CD8-positive, alpha-beta memory T cell (primary cell): ENCODE measurements at places on chromosomes 12 and 14. TPM values are rescaled to one million over a fixed set of nuclear protein-coding genes. Genes with fewer than 3 reads are reported as not detected.

Gene KRT78
- total RNA-seq = not detected

Gene PLEKHD1
- not detected for total RNA-seq

- H3K36me3 ChIP-seq = no peaks in the 10 kb centered on the region
- no peak overlapping the region for H3K27ac ChIP-seq
- H3K4me3 ChIP-seq = no peak overlapping the region
- no peaks in the 10 kb centered on the region for H3K4me1 ChIP-seq
Measured at GRCh38 chr14:89869606-89870005, 84.9 kb downstream of the EFCAB11 start.

DNA sequence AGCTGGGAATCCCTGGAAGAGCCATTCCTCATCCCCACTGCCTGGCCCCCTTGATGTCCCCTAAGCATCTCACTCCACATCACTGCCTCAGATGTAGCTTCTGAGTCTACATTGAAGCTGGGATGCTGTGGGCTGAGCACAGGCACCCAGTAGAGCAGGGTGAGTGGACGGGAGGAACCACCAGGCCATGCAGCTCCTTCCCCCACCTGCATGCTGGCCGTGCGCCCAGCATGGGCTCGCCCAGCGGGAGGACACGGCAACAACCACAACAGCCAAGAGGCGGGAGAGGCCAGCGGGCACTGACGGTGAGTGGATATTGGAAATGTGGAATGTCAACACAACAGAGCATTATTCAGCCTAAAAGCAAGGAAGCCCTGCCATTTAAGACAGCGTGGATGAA, 310.9 kb downstream of the ADGRD1 start:
- no peaks in the 10 kb centered on the region for H3K36me3 ChIP-seq
- H3K27ac ChIP-seq = no peak overlapping the region
- no peak for DNase-seq
- no peaks in the 10 kb centered on the region for H3K27me3 ChIP-seq
- H3K4me3 ChIP-seq = no peak overlapping the region
